ENCODE measurements at places on chromosomes 11 and 22.

DNA sequence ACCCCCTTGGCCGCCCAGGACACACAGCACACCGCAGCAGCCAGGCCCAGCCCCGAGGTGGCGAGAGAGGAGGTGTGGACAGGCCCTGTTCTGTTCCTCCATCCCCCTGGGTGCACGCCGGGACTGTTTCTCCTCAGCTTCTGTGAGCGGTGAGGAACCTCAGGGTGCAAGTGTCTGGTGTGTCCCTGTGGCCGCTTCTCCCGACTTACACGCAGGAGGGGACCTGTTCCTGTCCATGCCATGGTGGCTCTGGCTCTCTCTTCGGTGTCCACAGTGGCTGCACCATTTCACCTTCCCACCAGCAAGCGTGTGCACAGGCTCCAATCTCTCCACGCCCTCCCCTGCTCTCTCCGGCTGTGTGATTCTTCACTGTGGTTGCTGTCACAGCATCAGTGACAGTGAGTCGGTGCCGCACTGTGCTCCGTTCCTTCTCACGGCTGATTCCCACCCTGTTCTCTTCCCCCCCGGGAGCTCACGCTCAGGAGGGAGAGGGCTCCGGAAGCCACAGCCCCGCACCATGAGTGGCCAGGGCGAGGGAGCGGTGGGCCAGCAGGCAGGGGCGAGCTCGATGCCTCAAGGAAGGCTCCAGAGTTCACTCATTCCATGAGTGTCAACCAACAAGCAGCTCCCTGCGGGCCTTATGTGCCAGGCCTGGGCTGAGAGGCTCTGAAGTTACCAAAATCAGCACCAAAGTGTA lies 18.6 kb upstream of the WNT7B start:
- DNase-seq, result no peak

DNA sequence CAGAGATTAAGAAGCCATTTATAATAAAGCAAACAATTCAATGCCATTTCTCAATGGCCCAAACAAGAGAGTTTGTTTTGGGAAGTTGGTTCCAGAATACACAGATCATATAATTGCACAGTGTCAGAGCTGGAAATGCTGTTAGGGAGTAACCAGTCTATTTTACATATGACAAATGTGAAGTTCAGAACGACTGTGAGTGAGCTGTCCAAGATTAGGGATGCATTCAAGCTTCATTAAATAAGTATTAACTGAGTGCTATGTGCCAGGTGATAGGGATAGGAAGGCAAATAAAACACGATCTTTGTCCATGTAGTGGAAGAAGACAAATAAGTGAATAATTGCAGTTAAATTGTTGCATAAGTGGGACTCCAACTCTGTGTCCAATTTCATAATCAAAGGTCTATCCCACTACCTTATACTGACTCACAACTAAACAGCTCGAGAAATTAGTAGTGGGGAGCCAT lies 33.1 kb upstream of the PICALM start:
- DNase-seq, result peak; percentile 46

DNA sequence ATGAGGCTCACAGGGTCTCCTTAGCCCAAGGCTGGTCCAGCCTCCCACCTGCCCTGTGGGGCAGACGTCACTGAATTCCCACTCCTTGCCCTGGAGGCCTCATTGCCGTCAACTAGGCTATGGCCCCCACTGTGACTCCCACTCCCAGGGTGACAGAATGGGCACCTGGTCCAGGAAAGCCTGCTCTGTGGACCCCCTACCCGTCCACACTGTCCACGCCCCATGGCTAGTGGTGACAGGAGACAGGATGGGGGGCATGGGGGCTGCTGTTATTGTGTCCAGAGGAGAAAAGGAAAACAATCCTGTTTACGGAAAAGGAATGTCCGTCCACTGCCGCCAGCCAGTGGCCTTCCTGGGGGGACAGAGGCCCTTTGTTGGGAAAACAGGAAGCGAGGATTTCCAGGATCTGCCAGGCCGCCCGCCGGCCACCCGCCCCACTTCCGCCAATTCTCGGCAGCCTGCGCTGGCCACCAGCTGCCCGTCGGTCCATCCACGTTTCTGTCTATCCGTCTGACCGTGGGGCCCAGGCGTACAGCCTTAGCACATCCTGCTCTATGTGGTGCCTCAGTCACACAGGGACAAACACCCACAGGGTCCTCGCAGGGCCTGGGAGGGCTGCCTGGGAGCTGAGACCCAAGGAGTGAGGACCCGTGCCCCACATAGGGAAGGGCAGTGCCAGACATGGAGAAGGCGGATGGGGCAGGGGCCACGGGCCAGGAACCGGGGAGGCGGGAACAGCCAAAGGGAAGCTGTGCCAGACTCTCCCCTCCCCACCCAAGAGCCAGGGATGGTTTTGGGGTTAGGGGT lies 19.5 kb downstream of the CRELD2 start:
- no peak for DNase-seq

- DNase-seq, result no peak
Measured at GRCh38 chr11:128906185-128907050, 15.3 kb downstream of the KCNJ5 start.

DNA sequence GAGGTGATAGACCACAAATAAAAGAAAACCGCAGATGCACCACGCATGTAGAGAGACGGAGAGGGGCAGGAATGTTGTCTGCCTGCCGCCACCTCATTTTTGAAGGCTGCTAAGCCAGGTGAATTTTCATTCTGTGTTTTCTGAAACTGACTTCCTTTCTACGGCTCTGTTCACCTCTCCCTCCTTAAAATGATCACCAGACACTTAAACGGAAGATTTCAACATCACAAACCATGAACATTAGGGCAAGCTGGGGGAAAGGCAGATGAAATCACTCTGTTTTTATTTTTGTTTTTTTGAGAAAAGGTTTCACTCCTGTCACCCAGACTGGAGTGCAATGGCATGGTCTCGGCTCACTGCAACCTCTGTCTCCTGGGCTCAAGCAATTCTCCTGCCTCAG lies 232.4 kb downstream of the MIAT start:
- DNase-seq, result no peak

DNA sequence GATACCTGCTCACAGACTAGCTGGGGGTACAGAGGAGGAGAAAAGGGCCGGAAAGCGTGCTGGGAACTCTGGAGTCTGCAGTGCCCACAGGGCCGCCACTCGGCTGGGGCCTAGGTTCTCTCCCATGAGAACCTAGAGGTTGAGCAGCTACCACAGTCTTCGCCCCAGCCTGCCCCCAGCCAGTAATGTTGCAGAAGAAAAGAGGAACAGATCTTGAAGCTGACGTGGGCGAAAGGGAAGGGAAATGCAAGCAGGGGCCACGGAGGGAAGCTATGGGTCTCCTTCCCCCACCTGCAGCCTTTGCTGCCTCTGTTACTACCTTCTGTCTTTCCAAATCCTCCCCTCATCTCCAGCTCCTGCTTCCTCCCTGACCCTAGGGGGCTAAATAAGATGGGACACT lies 28.8 kb upstream of the P2RY2 start:
- no peak for DNase-seq

DNA sequence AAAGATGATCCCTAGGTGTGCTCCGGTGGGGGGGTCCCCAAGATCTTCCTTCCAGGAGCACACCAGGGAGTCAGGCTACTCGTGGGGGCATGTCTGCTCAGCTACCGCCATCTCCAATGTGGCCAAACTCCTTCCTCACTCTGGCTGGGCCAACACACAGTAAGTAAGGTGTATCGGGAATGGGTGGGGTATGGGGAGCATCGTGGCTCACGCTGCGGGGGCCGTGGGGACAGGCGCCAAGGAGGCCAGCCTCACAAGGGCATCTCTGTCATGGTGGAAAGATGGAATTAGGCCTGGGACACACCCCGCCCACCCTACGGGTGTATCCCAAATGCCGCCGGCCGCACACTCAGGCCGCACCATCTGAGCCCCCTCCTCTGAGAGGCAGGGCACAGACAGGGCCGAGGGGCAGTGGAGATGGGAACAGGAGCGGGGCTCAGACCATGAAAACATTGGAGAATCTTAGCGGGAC lies 8.3 kb downstream of the IGF2 start:
- DNase-seq, result no peak

- no peak for DNase-seq
Measured at GRCh38 chr11:131618201-131618600, 247.8 kb downstream of the NTM start.

DNA sequence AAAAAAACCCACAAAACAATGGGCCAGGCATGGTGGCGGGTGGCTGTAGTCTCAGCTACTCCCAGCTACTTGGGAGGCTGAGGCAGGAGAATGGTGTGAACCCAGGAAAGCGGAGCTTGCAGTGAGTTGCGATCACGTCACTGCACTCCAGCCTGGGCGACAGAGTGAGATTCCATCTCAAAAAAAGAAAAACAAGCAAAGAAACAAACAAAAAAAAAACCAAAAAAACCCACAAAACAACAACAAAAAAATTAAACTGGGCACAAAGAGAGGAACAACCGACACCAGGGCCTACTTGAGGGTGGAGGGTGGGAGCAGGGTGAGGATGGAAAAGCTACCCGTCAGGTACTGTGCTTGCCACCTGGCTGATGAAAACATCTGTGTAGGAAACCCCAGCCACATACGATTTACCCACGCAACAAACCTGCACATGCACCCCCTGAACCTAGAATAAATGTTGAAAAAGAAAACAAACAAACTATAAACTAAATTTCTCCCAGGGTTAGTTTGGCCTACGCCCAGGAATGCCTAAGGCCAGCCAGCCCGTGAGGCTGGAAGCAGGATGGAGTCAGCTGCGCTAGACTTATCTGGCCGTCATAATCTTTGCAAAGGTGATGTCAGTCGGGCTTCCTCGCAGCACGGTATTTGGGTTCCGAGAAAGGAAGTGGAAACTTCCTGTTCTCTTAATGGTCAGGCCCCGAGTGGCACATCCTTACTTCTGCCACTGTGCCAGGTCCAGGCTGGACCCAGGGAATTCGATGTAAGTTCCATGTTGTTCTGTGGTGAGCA lies 21.9 kb upstream of the CYB5R3 start:
- DNase-seq, result no peak

Measured in DMS79 treated with DMSO at 0.1 percent for 48 hours (cell line).